ENCODE measurements at places on chromosomes 1 and 21.

DNA sequence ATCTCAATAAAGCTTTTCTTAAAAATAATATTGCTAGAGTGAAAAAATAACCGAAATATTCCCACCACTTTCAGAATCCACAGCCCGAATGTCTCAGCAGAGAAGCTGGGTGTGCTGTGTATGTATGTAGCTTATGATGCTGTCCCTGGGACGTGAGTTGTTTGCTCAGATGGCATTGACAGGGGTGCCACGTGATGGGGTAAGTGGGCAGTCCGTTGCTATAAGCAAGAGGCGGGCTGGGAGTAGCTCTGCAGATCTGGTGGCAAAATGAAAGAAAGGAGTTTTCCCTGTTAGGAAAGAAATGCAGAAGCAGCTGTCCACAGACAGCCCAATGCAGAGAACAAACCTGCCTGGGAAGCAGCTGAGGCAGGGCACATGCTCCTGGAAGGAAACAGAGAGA, 3.8 kb upstream of the FAM20B start:
- DNase-seq, result no peak

- no peak for DNase-seq
Measured at GRCh38 chr1:11796036-11796828, 9.5 kb downstream of the MTHFR start.

DNA sequence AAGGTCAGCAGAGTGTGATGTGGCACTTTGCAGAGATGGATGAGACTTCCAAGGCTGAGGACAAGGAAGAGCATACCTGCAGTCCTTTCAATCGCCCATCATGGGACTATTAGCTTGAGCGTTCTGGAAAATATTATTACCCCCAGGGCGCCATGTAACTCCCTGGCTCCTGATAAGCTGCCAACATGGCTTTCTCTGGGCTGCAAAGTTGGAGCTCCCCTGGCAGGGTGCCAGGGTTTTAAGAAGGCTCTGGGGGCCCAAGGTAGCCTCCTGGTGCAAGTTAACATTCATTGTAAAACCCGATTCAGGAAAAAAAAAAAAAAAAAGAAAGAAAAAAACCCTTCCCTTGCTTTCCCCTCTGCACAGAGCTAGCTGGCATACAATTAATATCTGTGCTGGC, 196.7 kb downstream of the PBX1 start:
- DNase-seq, result no peak

- DNase-seq, result no peak
Measured at GRCh38 chr1:39275836-39276507, 71.5 kb downstream of the MACF1 start.

DNA sequence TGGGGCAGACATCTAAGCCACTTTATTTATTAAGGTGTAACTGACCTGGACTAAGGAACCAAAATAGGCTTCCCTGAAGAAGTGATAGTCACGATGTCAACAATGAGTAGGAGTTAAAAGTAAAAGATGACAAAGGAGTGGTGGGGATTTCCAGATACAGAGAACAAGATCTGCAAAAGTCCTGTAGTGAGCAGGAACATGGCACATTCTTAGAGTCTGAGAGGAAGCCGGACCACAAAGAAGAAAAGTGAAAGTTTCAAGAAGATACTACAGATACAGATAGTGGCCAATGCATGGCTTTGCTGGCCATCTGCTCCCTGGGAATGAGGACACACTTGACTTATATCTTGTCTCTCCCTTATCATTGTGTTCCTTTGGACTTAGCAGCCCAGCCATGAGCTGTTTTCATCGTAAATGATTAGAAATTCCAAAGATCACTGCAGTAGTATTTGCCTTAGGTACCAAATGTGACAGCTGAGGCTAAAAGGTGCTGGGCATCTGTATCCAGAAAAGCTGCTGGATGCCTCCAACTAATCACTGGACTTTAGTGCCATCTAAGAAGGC, 302.4 kb upstream of the NR5A2 start:
- DNase-seq, result no peak

DNA sequence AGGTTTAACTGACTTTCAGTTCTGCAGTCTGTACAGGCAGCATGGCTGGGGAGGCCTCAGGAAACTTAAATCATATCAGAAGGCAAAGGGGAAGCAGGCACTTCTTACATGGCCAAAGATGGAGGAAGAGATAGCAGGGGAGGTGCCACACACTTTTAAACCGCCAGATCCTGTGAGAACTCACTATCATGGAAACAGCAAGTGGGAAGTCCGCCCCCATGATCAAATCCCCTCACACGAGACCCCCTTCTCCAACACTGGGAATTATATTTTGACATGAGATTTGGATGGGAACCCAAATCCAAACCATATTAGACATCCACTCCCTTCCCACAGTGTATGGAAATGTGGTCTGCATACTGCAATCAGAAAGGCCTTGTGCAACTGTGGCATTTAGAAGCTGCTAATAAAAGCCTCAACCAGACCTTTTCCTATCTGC, 148.2 kb downstream of the FCRL5 start:
- no peak for DNase-seq
